ENCODE measurements at places on chromosomes 7 and 10. TPM values are rescaled to one million over a fixed set of nuclear protein-coding genes. Genes with fewer than 3 reads are reported as not detected.

DNA sequence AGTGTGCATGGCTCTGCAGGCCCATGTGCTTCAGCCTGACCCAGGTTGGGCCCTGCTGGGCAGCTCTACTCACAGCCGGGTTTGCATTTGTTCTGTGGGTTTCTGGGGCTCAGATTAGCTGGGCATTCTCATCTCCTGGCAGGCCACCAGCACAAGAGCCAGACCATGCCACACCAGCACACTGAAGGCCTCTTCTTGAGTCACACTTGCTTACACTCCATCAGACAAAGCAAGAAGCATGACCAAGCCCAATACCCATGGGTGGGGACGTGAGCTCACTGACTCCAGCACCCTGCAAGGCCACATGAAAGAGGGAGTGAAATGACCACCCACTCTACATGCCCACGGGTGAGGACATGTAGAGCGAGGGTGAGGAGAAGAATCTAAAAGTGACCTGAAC lies 257.8 kb upstream of the PPP2R2D start:
- H3K27me3 ChIP-seq = no peaks in the 10 kb centered on the region
- no peak overlapping the region for H3K27ac ChIP-seq
- DNase-seq = no peak
- no peak overlapping the region for H3K4me3 ChIP-seq

DNA sequence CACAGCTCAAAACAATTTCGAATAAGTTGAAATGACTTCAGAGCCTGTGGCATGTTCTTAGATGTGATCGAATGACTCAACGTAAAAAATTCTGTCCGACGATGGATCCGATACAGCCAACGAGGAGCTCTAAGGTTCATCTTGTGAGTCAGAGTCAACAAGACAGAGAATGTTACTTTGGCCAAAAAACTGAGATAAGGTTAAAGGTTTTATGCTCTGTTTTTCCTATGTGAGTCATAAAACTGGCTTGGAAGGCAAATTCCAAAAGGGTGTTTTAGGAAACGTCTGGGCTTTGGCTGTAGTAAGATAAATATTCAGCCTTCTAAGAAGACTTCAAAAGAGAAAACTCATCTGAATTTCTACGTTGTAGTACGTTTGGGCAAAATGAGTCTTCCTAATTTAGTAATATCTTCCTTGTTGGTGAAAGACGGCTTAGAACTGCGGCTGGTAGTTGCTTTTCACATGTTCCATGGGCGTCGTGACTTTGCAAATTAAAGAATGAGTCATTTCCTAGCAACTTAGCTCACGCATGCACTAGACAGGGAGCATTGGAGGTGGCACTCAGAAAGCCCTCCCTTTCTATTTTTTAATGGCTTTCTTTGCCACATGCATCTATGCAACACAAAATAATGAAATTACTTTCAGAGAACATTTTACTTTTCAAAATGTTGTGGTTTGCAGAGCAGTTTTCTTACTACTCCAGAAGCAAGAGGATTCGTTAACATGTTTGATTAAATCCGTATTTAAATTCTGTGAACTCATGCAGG lies 28.2 kb downstream of the PFKP start:
- H3K27me3 ChIP-seq = no peaks in the 10 kb centered on the region
- peaks cover 40% of the 10 kb centered on the region for H3K4me1 ChIP-seq
- peak; percentile 100 for DNase-seq
- H3K27ac ChIP-seq = peak overlapping the region; percentile 92
- peaks cover 14% of the 10 kb centered on the region for H3K36me3 ChIP-seq

DNA sequence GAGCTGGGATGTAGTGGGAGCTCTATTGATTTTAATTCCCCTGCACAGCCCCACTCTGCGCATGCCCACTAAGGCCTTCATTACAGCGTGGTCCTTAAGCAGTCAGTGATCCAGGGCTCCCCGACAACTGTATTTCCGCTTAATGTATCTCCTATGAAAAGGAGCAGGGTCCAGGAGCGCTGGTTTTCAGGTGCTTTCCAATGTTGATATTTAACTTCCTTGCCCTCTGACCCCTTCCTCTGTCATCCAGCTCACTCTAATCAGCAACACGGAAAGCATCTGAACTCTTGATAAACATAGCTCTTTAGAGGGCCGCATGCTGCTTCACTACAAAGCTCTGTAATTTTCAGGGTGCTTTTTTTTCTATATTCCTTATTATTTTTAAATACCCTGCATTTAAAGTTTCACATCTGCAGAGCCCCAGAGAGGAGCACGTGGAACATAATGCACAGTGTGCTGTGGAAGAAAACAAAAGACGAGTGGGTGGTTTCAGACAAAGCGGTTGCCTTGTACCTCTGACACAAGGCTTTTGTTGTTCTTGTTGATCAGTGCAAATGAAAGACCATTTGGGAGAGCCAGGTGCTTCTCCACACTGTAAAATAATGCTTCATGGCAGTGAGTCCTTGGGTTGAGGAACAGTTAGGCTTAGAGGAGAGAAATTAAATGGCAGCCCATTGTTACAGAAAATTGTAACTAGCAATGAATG lies 465.9 kb upstream of the CELF2 start:
- H3K4me3 ChIP-seq = no peak overlapping the region
- H3K27ac ChIP-seq = no peak overlapping the region
- H3K4me1 ChIP-seq = no peaks in the 10 kb centered on the region
- no peaks in the 10 kb centered on the region for H3K27me3 ChIP-seq
- H3K36me3 ChIP-seq = no peaks in the 10 kb centered on the region
- DNase-seq = no peak

GRCh38 chr10:95814011-95814727 lies 58.2 kb downstream of the ENTPD1 start:
- H3K27ac ChIP-seq = peak overlapping the region; percentile 19
- peaks cover 10% of the 10 kb centered on the region for H3K4me1 ChIP-seq
- DNase-seq = peak; percentile 94
- H3K36me3 ChIP-seq = no peaks in the 10 kb centered on the region

- H3K27ac ChIP-seq = no peak overlapping the region
- no peaks in the 10 kb centered on the region for H3K36me3 ChIP-seq
- H3K4me3 ChIP-seq = no peak overlapping the region
- no peaks in the 10 kb centered on the region for H3K4me1 ChIP-seq
- DNase-seq = no peak
Measured at GRCh38 chr10:129417870-129418269, 49.2 kb upstream of the MGMT start.

DNA sequence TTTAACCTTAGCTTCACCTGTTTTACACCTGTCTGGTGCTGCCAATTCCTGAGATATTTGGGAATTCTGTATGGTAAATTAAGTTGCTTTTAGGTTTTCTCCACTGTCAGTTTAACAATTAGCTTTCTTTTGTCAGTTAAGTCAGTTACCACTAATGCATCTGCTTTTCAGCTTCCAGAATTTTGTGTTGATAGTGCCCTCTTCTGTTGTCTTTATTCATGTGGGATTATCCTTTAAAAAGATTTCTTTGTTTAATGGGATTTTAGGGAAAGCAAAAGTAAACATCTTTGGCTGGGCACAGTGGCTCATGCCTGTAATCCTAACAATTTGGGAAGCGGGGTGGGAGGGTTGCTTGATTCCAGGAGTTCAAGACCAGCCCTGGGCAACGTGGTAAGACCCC lies 8.1 kb downstream of the TFAM start:
- no peaks in the 10 kb centered on the region for H3K27me3 ChIP-seq
- no peak overlapping the region for H3K4me3 ChIP-seq
- no peaks in the 10 kb centered on the region for H3K4me1 ChIP-seq
- peak; percentile 47 for DNase-seq
- peaks cover 3% of the 10 kb centered on the region for H3K36me3 ChIP-seq
- no peak overlapping the region for H3K27ac ChIP-seq

DNA sequence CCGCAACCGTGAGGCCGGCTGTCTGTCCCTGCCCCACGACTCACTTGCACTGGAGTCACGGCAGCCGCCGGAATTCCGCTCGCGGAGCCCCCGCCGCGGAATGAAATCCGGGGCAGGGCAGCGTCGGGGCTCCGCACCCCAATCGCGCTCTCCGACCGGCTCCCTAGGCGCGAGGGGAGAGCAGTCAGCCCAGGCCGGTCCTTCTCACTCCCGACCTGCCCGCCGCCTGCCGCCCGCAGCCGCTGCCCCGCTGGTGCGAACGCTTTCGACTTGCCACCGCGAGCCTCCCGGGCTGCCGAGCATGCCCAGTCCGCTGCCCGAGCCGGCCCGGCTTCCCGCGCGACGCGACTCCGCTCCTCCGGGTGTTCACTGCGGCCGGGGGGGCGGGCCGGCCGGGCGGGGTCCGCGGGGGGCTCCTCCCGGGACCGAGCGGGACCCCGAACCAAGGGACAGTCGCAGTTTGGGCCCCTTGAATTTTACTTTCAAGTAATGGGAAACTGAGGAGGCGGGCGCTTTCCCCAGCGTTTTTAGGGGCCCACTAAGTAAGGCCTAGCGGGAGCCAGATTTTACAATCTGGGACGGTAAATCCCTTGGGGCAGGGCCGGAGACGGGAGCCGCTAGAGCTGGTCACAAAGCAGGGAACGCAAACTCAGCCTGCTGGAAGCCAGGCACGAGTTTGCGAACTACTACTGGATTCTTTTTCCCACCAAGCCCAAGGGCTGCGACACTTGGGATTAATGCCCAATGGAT lies at the start of gene SGMS1:
SGMS1 (minus strand) TSS at position 294 of the 750 bp plus-strand sequence. CDS start 279,842 bp downstream, outside the sequence.
- no peaks in the 10 kb centered on the region for H3K36me3 ChIP-seq
- H3K27me3 ChIP-seq = no peaks in the 10 kb centered on the region
- H3K4me3 ChIP-seq = peak within 1 kb of the TSS; percentile 85
- peak; percentile 83 for DNase-seq
- H3K27ac ChIP-seq = peak within 1 kb of the TSS; percentile 90
- H3K4me1 ChIP-seq = peaks cover 2% of the 10 kb centered on the region

DNA sequence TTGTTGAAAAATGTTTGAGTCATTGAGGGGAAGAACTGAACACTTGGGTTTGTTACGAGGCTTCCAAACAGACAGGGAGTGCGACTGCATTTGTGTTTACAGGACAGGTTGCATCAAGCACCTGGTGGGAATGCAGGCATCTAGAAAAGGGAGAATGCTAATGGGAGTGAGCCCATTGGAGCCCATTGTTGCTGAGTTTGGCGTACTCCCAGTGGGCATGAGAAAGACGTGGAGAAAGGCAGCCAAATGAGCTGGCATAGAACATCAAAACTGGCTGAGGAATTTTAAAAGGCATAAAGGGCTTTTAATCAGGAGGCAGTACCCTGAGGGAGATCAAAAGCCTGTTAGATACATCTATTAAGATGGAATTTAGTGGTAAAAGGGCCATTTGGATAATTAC lies 171.6 kb upstream of the NPSR1 start:
- no peak overlapping the region for H3K27ac ChIP-seq
- DNase-seq = no peak
- no peaks in the 10 kb centered on the region for H3K27me3 ChIP-seq
- H3K4me3 ChIP-seq = no peak overlapping the region

- H3K36me3 ChIP-seq = no peaks in the 10 kb centered on the region
- no peak for DNase-seq
- H3K27me3 ChIP-seq = no peaks in the 10 kb centered on the region
- no peak overlapping the region for H3K27ac ChIP-seq
- no peaks in the 10 kb centered on the region for H3K4me1 ChIP-seq
Measured at GRCh38 chr10:84521468-84521867, 193.1 kb downstream of the CCSER2 start.

The AKR1C3 gene
- 36.3 TPM for polyA plus RNA-seq
